T-helper 2 cell (primary cell): ENCODE measurements at places on chromosomes 1 and 21.

- DNase-seq = peak; percentile 42
These were observed at the start of gene NCMAP for GRCh38 chr1:24555591-24556413. Gene NCMAP (plus strand): TSS chr1:24556087. CDS start chr1:24595431, 39,344 bp downstream.

- DNase-seq = no peak
These were observed 75.0 kb downstream of the RWDD3 start for GRCh38 chr1:95309031-95309471.

- DNase-seq = no peak
These were observed 147.8 kb downstream of the VAV3 start for GRCh38 chr1:107817206-107817605.

DNA sequence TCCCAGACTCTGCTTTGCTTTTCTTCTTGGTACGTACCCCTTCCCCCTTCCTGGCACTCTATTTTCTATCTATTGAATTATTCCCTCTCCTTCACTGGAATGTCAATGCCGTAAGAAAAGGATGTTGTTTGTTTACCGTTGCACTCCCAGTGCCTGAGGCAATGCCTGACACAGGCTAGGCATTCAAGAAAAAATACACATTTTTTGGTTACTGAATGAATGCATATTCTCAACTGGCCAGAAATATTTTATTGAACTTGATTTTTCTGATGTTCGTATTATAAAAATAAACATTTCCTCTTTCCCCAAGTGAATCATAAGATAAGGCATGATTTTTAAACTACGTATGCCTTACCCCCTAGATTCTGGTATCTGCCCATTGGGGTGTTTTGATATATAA, 41.2 kb downstream of the GNG12 start:
- no peak for DNase-seq

DNA sequence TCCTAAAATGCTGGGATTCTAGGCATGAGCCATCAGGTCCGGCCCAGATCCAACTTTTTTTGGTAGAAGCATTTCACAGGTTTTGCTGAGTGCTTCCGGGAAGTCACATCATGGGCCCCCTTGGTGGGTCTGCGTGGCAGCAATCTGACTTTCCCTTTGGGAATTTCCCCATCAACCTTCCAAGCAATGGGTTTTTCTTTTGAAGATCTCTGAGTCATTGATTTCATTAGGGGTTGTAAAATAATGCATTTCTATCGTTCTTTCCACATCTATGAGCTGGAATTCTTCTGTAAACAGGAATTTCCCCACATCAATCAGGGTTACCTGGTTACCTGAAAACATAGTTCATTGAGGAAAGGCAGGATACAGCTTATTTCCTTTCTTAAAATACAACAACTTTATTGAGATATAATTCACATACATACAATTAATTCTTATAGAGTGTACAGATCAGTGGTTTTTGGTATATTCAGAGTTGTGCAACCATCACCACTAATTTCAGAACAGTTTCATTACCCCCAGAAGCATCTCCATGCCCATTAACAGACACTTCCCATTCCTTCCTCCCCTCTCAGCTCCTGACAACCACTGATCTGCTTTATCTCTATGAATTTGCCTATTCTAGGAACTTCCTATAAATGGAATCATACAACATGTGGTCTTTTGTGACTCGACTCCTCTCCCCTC, 9.9 kb upstream of the ZBTB17 start:
- DNase-seq = no peak

GRCh38 chr1:65412256-65412983, 8.0 kb upstream of the LEPR start:
- DNase-seq = no peak

DNA sequence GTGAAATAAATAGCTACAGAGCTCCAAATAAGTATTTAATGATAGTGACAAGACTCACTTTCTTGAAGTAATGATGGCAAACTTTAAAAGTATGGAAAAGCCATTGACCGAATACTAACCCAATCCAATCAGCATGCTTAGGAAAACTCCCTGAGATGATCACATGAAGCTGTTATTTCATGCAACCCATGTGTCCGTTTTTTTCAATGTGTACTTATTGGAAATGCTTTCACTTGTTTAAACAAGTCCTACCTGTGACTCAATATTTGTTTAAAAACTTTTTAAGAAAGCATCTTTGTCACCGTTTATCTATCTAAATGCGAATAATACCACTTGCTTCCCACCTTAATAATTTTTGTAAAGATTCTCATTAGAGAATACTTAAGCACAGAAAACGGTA, 185.8 kb downstream of the NRIP1 start:
- no peak for DNase-seq

DNA sequence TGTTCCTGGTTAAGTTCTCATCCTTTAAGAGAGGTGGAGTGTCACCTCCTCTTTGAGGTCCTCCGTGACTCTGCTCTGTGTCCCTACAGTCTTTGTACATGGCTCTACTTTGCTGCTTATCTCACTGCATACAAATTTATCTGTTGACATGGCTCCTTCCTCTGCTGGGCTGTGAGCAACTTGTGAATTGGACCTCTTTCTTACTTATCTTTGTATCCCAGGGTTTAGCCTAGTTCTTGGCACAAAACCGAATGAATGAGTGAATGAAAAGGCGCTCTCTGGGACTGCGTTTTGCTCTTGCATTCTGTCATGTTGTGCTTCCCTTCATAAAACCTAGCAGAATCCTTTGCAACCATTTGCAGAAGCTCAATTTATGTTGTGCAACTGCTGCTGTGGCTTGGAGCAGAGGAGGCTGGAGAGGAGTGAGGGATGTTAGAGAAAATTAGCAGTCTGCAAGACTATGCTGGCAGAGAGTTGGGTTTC, 12.4 kb downstream of the SLC26A9 start:
- DNase-seq = no peak

GRCh38 chr1:159866905-159867663, 4.6 kb upstream of the VSIG8 start:
- DNase-seq = no peak

DNA sequence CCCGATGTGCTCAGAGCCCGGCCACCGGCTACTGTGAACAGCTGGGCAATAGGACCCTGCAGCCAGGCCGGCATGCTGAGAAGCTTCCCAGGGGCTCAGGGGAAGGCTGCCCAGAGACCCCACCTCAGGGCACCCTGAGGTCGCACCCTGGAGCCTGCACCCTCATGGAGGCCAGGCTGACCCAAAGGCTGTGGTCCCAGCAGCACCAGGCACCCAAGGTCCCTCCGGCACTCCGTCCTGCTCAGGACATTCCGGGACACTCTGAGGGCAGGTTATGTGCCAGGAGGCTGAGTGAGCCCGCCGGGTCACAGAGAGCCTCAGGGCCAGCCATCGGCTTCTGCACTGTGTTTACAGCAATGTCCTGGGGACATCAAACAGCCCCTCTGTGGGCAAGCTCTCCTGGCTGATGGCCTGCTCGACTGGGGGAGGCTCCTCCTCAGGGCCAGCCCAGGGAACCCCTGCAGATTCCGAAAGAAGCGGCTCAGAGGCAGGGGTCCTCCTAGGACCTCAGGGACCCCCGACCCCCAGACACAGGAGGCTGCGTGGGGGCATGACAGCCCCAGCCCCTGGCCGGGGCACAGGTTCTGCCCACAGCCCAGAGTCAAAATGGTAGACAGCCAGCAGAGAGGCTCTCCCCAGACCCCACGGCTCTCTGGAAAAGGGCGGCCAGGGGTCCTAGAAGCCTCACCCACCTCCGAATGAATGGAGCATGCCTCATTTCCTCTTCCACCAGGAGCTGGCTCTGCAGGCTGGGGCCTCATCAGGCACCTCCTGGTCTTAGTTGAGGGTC, 8.2 kb downstream of the SLC19A1 start:
- DNase-seq = no peak

- no peak for DNase-seq
These were observed 85.5 kb downstream of the RIPK4 start for GRCh38 chr21:41681348-41681801.

DNA sequence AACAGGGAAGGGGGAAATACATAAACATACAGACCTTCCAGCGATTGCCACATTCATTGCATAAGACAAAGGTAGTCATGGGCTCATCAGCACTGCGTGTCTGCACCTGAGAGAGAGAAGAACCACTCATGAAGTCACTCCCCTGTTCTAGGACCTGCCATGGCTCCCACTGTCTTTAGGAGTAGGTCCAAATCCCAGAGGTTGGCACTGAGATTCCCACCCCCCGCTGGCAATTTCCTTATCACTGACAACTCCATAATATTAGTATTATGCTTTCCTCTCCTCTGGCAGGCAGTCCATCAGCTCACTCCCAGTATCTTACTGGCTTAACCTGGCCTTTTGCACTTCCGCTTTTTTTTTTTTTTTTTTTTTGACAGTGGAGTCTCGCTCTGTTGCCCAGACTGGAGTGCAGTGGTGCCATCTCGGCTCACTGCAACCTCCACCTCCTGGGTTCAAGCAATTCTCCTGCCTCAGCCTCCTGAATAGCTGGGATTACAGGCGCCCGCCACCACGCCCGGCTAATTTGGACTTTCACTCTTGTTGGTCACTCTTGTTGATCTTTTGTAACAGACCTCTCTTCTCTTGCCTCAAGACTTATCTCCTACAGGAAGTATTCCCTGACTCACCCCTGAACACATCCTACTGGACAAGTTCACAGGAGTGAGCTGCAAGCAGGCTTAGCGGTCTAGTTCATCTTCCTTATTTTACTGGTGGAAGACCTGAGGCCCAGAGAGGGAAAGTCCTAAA, 14.8 kb upstream of the ZNF436 start:
- no peak for DNase-seq

DNA sequence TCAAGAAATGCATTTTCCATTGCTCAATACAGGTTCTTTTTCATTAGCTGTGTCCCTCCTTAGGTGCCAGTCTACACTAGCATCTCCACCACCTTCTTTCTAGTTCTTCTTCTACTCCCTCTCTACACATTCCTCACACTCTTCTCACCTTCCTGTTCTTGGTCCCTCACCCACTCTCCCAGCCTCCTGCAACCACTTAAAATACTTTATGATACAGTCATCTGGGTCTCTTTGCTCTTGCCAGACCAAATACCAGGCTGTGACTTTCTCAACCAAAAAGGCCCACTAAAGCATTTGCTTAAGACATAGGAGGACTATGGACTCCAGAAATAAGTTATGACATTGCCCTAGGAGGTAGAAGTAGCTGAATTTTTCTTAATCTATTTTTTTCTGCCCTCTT, 35.1 kb downstream of the PIGM start:
- DNase-seq = no peak

DNA sequence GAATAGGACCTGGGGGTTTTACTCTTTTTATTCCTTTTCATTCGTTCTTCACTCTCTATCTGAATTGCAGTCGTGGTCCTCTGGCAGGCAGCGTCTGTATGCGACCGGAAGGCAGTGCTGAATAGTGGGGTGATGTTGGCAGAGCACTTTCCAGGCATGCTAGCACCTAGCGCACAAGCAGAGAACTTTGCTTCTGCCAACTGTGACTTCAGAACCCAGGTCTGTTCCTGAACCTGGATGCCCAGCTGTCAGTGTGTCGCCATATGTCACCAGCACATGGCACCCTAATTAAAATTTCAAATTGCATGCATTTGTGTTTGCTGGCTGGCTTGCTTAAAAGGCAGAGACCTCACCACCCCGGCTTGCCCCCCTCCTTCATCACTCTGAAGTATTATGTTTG, 116.2 kb downstream of the NFIA start:
- no peak for DNase-seq

GRCh38 chr1:27519331-27520258, 29.6 kb upstream of the WASF2 start:
- DNase-seq = no peak

GRCh38 chr1:6262555-6263420, 1.9 kb upstream of the GPR153 start:
- DNase-seq = no peak

GRCh38 chr21:17045214-17045853, 467.5 kb upstream of the CXADR start:
- DNase-seq = no peak

GRCh38 chr1:1048765-1049164, 25.3 kb downstream of the RNF223 start:
- no peak for DNase-seq

DNA sequence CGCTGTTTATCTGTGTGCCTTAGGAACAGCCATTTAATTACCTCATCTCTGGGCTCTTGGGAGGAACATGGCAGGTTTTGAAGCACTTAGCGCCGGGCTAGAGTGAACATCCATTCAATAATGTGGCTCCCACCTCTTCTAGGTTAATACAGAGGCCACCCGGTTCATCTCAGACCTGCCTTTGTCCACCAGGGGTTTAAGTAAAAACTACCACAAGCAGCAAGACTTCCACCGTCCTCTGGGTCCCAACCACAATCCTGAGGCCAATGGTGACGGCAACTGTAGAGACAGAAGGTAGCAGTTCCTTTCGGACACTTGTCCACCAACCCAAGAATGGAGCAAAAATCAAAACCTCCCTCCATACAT, 924 bp upstream of the DDOST start:
- DNase-seq = no peak

DNA sequence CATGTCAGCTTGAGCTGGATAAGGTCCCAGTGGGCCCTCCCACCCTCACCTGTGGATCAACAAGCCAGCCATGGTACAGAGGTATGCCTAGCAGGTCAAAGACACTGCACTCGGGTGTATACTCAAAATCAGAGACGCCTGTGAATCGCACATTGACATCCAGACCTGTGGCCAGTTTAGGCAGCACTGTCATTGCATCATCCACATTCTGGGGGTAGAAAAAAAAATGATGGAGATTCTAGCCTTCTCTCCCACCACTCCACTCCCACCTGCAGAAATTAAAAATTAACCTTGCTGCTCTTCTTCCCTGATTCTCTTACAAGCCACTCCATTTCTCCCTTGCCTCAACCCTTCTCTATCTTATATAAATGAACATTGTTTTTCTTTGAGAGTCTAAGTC, 6.3 kb downstream of the MINDY1 start:
- DNase-seq = no peak
